ENCODE measurements at places on chromosomes 16 and 17.

DNA sequence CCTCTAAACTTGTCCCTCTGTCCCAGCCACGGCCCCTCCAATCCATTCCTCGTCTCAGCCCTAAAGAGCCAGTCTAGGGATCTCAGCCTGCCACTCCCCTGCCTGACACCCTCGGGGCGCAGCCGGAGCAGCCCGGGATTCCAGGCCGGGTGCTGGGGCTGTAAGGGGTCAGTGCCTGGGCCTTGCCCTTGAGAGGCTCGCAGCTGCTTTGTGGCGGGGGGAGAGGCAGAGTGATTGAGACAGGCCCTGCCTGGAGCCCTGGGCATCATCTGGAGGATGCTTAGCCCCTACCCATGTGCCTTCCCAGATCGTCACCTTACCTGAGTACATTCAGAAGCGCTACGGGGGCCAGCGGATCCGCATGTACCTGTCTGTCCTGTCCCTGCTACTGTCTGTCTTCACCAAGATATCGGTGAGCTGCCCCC lies 8.3 kb downstream of the SLC5A10 start:
- DNase-seq: no peak

DNA sequence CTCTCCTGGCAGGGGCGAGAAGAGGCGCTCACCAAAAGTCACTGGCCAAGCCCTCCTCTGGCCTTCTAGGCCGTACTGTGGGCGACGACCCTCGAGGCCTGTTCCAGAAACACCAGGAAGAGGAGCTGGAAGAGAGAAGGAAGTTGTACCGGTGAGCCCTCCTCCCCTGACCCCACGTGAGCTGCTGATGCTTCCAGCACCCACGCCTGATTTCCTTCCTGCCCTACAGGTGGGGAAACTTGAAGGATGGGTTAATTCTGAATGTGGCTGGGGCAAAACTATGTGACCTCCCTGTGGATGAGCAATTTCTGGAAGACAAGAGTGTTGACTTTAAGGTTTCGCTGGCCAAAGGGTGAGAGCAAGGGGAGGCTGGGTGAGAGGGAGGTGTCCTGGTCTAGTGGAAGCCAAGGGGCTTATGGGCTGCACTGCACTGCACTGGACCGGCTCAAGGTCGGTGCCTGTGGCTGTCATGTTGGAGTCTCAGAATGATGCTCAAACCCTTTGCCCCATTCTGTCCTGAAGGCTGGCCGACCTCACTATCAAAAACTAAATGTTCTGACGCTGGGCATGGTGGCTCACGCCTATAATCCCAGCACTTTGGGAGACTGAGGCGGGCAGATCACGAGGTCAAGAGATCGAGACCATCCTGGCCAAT lies 6.2 kb downstream of the C17orf100 start:
- peak; percentile 29 for DNase-seq

DNA sequence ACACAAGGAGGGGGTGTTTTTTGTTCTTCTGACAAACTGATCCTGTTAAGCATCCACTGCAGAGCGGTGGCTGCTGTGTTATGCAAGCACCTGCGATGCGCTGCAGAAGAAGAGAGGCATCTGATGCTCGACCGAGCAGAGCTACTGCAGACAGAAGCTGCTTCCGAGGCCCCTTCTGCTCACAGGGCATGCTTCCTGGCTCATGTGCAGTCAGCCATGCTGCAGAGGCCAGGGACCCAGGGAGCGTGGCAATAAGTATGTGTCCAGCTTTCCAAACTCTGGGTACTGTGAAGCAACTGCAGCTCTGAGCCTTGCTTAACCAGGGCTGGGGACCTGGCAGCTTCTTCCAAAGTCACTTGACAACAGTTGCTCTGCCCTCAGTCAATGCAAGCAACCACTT lies 448.6 kb upstream of the RBFOX1 start:
- DNase-seq: no peak

DNA sequence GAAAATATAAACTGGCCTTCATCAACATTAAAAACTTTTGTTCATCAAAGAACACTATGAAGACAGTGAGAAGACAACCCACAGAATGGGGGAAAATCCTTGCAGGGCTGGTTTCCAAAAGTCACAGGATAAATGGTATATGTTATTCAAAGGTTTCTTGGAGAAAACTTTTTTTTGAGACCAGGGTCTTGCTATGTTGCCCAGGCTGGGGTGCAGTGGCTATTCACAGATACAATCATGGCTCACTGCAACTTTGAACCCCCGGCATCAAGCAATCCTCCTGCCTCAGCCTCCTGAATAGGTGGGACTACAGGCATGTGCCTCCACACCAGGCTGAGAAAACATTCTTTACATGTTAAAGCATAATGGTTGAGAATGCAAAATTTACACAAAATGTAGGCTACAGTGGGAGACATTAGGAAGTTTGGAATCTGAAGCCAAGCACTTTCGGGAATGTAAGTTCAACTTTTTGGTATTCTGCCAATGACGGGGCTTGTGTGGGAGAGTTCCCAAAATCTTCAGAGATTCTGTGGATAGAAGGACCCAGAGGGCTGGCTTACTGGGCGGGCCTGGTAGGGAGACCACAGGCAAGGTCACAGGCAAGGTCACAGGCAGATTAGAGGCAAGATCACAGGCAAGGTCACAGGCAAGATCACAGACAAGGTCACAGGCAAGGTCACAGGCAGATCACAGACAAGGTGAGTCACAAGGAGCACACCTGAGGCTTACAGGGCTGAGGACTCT lies 24.2 kb upstream of the ATP2A3 start:
- DNase-seq: peak; percentile 27

DNA sequence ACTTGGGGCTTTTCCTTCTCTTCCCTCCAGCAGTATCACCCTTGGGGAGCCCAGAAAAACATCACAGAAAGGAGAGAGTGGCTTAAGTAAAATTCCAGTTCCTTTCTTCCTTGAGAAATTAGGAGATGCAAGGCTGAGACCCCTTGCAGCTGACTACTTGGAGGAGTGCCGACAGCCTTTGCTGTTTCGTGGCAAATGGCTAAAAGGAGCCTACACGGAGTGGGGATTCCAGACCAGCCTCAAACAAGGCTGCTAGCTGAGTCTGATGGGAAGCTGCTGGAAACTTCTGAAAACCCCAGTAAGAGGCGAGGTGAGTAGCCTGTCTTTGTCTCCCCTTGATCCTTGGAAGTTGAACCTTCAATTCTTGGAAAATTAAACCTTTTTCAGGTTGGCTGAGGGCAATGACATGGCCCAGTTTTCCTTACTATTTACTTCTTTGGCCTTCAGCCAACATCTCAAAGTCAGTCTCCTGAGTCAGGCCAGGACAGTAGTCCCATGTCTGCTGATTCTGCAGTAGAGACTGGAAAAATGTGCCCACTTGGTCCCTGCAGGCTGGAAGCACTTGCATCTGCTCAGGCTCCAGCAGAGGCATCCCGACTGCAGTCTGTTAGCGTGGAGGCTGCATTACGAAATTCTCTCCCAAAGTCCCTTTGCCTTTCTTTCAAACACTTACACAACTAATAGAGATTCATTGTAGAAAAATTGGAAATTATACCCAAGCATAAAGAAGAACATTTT lies 23.4 kb downstream of the SMIM36 start:
- no peak for DNase-seq

- no peak for DNase-seq
Observed at GRCh38 chr17:9217151-9218056, 196.1 kb downstream of the NTN1 start.

DNA sequence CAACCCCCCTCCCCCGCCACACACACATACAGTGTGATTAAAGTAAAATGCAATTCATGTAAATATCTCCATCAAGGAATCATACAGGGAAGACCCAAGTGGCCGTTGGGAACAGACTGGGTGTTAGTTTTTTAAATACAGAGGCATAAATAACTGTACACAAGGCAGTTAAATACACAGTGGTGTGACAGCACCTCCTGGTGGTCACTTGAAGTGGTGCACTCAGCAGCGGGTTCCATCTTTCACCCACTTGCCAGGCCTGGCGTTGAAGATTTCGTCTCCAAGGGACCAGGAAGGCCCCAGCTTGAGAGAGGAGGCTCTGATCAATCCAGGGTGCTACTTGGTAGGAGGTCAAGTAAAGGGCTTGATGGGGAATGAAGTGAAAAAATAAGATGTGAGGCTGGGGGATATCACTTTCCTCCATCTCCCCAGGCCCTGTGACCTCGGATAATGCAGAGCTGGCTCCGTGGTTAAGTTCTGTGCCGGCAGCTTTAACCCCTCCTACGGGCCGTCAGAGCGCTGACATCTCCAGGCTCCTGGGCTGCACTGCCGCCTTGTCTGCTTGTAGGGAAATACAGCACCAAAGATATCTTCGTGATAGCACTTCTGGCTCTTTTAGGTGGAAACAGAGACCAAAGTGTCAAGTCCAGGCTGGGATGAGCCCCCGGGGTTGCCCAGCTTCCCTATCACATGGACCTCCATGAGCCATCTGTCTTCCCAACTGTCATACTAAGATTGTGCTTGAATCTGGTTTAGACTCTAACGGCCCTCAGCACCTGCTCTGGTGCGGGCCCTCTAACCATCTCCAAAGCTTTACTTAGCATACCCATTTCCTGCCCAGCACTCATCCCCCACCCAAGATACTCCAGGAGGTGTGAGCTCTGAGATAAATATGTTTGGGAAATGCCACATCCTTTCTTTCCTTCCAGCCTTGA lies 20.7 kb downstream of the LGALS9 start:
- DNase-seq: peak; percentile 67

GRCh38 chr16:57815987-57816745 lies 13.9 kb upstream of the KIFC3 start:
- DNase-seq: peak; percentile 92

GRCh38 chr17:37110746-37111145 lies 162.0 kb downstream of the AATF start:
- DNase-seq: no peak

DNA sequence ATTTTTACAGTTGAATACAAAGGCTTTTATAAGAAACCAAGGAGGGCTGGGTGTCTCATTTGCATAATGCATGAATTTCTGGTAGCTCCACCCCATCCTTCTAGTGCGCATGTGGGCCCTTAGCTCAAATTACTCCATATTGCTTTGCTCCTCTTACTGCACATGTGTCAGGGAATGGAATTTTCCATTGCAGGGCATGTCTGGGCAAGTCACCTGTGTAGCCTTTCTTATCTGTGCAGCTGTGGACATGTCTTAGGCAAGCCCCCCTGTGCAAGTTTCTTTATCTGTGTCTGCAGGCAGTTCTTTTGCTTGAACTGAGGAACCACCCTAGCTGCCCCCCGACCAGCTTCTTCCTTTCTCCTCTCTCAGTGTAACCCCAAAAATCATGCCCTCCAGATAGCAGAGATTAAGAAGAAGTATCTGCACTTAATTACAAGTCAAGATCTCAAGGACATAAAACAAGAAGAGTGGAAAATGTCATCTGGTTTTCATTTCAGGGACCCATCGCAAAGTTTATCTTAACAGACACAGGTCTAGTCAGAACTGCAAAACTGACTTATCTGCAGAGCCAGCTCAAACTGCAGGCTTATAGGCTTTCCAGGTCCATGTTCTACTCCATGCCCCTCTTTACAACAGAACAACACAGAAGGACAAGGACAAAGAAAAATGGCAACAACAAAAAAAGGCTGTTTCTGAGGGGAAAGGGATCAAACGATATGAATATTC lies 137.9 kb upstream of the HS3ST4 start:
- no peak for DNase-seq

- no peak for DNase-seq
Observed at GRCh38 chr16:72838586-72838910, 209.4 kb downstream of the ZFHX3 start.

DNA sequence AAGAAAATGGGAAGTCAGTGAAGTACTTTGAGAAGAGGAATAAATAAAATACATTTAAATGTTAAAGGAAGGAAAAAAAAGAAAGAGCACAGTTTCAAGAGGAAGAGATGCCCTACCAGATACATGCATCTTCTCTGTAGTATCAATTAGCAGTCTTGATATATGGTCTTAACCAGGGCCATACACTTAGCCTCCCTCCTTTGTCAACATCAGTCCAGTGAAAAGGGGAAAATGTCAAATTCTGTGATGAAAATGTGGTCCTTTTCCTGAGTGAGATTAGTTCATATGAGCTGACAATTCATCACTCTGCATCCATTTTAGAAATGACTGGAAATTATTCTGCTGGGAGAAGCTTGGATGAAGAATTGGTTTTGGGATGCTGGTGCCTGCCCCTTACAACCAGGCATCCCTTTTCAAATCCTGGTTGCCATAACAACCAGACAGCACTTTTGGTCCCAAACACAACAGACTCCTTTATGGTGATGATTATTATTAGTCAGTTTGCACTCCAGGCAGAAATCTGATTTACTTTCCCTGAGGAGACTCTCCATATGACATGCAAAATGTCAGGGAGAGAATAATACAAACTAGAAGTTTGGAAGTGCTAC lies 933.6 kb upstream of the CDH8 start:
- DNase-seq: no peak

DNA sequence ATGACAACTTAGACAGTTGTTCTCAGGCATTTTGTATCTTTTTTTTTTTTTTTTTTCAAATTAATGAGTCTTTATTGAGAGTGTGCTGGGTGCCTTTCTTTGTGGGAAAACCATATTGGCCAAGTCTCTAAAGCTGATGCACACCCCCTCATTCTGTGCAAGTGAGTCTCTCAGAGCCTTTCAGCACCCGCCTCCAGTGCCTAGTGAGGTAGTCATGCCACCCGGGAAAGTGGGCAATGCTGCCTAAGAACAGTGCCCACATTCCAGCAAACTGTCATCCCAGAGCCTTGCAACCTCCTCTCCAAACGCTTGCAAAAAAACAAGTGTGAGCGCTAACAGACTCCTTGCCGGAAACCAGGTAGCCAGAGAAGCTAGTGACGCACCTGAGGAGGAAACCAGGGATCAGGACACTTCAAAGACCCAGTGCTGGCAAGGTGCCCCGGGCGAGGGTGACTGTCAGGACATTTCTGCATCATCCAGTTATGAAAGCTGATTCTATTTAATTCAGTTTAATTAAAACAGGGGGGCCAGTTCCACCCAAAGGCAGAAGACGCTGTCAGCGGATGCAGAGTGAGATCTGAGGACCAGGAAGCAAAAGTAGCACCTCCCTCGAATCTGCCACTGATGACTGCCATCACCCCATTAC lies 34.9 kb downstream of the SMARCE1 start:
- DNase-seq: no peak

Data from ureter (tissue), 1 donor.